ENCODE measurements at places on chromosomes 3 and 15.

DNA sequence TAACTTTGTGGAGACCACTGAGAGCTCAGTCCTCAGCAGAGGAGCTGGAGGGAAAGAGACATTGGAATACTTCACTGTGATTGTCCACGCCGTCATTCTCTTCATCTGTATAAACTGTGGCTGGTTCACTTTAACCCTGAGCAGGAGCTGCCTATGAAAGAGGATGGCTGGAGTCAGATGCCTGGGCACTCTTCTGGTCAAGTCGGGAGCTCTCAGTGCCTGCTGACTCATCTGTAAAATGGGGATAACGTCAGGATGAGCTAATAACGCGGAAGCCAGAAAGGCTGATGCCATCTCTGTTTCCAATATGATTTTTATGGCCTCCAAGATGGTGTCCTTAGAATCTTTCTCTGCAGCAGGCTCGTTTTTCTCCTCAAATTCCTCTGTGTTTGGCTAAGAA lies 51.6 kb upstream of the MRPS22 start:
- DNase-seq: no peak

GRCh38 chr3:148951599-148952361 lies 39.6 kb upstream of the GYG1 start:
- DNase-seq: no peak

DNA sequence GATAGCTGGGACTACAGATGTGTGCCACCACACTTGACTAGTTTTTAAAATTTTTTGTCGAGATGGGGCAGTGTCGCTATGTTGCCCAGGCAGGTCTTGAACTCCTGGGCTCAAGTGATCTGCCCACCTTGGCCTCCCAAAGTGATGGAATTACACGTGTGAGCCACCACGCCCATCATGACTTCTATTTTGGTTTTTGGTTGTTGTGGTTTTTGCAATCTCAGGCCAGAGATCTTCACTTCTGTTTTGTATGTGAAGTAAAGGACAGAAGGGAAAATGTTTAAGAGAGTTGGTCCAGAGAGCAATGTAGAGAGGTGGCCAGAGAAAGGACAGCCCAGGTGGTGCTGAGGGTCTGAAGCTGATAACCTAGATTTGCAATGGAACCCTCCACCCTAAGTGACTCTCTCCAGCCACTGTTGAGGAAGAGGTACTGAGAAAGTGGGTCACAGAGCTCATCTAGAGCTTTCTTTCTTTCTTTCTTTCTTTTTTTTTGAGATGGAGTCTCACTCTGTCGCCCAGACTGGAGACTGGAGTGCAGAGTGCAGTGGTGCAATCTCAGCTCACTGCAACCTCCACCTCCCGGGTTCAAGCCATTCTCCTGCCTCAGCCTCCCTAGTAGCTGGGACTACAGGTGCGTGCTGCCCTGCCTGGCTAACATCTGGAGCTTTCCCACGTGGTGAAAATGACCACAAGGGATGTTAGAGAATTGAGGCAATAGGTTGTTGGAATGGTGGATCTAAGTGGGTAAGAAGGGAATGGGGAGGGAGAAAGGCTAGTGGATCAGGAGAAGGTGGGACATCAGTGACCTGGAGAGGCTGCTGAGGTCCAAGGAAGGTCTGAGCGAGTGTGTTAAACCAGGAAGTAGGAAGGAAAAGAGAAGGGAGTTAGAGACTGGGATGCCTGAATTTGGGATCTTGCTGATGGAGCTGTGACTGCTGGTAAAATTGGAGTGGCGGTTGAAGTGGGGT lies 22.4 kb upstream of the SEMA4B start:
- no peak for DNase-seq

GRCh38 chr15:25582886-25583285 lies 144.1 kb upstream of the UBE3A start:
- DNase-seq: no peak

DNA sequence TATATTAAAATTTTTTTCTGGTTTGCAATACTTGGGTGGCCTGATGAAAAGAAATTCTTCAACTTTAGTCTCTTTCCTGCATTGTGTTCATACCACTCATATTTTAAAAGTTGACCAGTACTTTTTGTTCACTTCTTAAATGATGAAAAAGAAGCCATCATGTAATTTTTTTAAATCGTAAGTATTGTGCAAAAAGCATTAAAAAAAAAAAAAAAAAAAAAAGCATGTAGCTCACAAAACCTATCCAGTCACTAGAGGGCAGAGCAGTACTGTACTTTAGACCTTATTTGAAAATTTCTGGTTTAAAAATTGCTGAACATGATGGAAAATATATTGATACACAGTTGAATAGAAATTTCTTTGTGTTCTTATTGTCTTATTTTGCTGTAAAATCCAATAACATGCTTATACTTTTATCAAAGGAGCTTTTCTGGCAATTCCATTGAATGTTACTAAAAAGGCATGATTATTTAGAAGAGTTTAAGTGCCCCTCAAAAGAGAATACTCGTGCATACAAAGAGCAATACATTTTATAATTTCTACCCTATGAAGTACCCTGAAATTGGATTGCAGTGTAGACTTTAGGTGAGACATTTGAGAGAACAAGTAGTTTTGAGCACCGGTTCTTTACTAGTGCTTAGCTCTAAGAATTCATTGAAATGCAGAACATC lies 137.7 kb downstream of the BBX start:
- DNase-seq: peak; percentile 15

DNA sequence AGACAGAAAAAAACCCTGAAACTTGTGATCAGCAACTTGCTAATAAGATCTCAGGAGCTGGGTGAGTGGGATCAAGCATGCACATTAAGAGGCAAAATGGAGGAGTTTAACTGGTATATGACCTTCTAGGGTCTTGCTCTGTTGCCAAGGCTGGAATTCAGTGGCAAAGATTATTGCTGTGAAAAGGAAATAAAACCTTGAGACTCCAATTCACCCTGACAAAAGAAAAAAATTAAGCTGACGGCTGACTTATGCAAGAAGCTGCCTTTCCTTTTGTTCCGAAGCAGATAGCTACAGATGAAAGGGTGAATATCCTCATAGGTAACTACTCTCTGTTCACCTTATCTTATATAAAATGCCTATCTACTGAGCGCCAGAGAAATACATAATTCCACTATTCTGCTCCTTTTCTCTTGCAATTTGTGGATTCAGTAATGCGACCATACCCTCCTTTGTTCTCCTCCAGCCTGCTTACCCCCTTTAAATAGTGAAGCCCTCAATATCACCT lies 68.9 kb downstream of the HERC1 start:
- no peak for DNase-seq

DNA sequence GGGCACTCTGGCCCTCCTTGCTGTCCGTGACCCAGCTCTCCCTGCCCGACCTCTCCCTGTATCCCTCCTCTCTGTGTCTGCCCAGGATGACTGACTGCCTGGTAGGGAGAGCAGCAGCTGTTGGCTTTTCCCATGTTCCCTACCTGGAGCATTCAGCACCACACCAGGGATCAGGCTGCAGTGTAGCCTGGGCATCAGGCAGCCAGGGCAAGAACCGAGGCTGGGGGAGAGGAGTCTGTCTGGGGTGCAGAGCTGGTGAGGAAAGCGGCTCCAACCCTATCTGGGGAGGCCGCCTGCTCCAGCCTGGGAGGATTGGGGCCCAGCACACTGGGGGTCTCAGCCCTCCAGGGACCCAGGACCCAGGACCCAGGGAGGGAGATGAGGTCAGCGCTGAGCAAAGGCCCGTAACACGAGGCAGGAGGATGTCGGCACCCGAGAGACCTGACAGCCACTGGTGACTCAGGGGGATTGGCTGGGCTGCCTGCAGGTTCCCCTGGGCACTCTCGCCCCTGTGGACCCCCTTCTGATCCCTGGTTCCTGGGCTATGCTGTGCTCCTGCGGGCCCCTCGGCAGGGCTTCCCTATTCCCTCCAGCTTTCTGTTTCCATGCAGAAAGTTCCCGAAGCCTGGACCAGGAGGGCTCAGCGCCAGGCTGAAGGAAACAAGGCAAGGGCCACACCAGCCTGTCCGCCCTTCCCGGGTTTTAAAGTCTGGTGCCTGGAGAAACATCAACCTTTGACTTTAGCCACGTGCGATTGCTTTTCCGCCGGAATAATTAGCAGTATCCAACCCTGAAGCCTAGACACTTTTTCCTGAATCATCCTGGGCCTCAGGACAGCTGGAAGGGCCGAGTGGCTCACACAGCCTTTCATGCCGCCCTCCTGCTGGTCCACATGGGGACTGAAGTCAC lies 128.2 kb upstream of the MEF2A start:
- DNase-seq: no peak

GRCh38 chr3:3086239-3086638 lies 23.9 kb downstream of the IL5RA start:
- no peak for DNase-seq

GRCh38 chr3:115286529-115287197 lies 139.6 kb upstream of the ZBTB20 start:
- no peak for DNase-seq

- no peak for DNase-seq
Measured at GRCh38 chr3:10249833-10250232, 1.6 kb downstream of the TATDN2 start.

- DNase-seq: no peak
Measured at GRCh38 chr3:5197470-5198312, 10.2 kb downstream of the EDEM1 start.

GRCh38 chr3:184289426-184289938 lies 9.6 kb upstream of the PSMD2 start:
- DNase-seq: no peak

GRCh38 chr3:28678086-28678485 lies 329.5 kb upstream of the AZI2 start:
- DNase-seq: no peak

DNA sequence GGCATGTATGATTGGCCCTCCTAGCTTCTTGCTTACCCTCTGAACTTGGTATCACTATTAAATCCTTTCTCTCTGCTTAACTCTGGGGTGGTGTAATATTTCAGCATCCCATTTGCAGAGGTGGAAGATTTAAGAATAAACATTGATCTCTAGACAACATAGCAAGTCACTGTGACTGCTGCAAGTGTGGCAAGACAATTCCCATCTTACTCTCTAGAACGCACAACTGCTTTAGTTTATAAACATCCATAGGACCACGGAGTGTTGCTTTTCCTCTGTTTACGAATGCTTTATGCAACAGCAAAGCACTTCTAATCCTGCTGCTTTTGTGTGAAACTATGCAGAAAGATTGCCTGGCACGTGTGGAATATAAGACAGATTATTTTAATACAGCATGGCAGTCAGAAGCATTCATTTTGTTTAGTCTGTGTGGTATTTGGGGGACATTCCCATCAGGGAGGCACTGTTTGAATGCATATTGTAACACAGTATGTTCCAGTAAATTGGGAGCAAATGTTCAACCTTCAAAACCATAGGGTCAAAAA lies 338.9 kb upstream of the TMCO5A start:
- no peak for DNase-seq

DNA sequence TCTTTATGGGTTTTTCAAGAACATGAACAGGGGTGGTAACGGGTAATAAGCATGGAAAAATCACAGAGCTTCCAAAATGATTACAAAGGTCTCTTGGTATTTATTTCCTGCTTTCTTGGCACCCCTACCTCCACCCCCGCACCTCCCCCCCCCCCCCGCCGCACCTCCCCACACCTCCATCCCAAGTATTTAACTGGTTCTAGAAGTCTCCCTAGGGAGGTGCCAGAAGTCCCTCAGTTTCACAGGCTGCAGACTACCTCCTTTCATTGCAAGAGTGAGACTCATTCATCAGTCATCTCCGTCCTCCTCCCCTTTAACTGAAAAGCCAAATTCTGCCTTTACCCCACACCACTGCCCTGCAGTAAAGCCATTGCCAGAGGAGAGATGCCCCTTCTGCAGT lies 169.4 kb downstream of the ALDH1A2 start:
- DNase-seq: no peak

GRCh38 chr3:143045639-143046038 lies 44.3 kb downstream of the U2SURP start:
- DNase-seq: no peak

DNA sequence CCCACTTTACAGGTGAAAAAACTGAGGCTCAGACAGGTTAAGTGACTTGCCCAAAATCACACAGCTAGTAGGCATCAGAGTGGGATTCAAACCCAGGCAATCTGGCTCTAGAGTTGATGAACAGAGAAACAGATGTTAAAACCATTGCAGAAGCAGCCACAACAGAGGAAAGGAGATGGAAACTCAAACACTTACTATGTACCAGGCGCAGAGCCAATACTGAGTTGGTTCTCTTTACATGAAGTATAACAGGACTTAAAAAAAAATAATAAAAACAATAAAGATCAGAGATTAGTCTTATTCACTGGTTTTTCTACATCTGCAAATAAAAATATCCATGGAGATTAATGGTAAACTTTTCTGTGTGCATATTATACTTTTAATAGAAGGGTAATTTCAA lies 84.9 kb upstream of the SPATA12 start:
- DNase-seq: no peak

GRCh38 chr3:64651303-64651702 lies 36.5 kb downstream of the ADAMTS9 start:
- no peak for DNase-seq

DNA sequence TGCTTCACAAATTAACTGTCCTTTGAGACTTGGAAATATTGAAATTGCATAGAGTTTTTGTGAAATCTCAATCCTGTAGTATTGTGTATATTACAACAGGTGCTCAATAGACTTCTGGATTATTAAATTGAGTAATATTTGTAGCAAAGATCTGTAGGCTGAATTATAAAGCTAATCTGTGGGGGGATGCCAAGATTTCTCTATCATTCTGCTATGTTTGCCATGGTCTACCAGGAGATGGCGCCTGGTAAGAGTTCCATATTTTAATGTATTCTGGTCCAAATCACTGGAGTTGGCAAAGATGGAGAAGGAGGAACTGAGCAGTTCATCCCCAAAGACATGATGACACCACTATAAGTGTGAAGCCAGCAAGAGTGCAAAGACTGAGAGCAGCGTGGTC lies 340.9 kb upstream of the TPRG1 start:
- no peak for DNase-seq

GRCh38 chr3:152779653-152780052 lies 55.3 kb upstream of the P2RY1 start:
- no peak for DNase-seq

- DNase-seq: no peak
Measured at GRCh38 chr3:155525324-155525833, 219.5 kb downstream of the PLCH1 start.

DNA sequence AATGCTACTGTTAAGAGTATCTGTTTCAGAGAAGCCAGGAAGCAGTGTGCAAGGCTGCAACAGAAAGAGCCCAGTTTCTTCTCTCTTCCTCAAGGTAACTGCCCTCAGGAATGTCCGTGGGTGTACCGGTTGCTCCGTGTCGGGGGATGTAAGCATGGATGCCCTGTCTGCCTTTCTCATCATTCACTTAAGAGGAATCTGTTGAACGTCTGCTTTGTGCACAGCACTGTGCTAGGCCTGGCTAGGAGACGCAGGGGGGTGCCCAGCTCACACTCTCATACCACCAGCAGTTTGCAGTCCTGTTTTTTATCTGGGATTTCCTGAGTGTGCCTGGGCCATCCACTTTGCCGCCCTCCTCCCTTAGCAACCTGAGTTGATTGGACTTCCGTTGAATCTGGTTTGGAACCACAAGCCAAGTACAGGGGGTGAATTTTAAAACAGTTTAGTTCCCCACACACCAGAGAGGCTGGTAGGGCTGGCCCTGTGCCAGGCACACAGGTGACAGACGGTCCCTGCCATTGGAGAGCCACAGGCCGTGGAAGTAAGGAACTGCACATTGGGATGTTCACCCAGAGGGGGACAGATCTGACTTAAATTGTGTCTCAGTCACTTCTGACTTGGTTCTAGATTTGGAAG lies 11.2 kb downstream of the BOC start:
- DNase-seq: no peak
